ENCODE measurements at places on chromosomes 16 and 17.
A peak's percentile ranks its signal among the peaks of the same experiment; 100 is the strongest.

- DNase-seq: no peak
Observed at GRCh38 chr17:19629449-19629848, 19.1 kb upstream of the ALDH3A2 start.

GRCh38 chr17:538181-538973 lies 176.3 kb downstream of the VPS53 start:
- DNase-seq: no peak

- peak; percentile 17 for DNase-seq
Observed at GRCh38 chr17:48492401-48493298, 38.2 kb downstream of the HOXB1 start.

DNA sequence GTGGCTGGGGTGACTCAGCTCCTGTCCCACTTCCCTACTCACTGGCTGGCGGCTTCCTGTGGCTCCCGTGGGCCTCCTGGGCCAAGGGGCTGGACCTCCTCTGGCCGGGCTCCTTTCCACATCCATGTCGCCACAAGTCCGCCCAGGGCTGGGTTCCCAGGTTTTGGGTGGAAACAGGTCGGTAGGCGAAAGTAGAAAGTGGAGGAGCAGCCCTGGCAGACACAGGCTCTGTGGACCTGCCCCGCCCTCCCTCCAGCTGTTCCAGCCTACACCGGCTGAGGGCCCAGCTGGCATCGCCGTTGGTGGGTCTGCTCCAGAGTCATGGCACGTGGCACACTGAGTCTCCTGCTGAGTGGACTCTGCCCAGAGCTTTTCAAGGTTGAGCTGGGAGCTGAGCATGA lies 28.7 kb downstream of the GSE1 start:
- no peak for DNase-seq

DNA sequence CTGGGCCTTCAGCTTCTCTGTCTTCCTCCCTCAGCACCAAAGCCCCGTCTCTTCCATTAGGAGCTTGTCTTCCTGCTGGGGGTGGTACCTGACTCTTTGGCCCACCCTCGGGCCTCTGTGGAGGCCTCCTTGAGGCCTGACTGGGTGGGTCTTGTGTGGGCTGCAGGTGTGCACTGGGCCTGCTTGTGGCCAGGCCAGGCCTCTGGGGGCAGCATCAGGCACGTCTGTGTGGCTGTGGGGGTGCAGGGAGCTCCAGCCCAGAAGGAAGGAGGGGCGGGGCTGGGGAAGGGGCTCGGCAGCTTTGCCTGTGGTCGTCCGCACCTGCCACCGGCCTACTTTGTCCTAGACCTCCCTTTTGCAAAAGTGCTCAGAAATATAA lies 7.0 kb downstream of the PIGQ start:
- DNase-seq: no peak

DNA sequence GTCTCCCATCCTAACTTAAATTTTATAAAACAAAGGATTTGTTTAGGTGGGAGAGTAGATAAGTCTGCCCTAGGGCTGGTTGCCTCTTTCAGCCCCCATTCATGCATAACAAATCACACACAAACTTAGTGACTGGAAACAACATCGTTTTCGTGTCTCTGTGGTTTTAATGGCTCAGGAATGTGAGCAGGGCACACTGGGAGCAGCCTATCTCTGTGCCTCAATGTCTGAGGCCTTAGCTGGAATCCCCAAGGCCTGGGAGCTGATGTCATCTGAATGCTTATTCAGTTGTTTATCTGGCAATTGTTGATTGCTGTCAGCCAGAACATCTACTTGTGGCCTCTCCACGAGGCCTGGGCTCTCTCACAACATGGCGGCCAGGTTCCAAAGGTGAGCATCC lies 101.9 kb upstream of the HSBP1 start:
- no peak for DNase-seq

DNA sequence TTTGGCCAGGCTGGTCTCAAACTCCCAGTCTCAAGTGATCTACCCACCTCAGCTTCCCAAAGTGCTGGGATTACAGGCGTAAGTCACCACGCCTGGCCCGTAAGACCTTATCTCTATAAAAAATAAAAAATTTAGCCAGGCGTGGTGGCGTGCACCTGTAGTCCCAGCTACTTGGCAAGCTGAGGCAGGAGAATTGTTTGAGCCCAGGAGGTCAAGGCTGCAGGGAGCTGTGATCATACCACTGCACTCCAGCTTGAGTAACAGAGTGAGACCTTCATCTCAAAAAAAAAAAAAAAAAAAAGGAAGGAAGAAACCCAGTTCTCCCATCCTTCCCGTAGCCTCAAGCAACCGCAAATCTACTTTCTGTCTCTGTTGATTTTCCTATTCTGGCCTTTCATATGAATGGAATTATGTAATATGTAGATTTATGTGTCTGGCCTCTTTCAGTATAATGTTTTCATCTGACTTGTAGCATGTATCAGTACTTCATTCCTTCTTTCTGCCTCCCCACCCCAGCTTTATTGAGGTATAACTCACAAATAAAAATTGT lies 11.2 kb downstream of the CASC3 start:
- no peak for DNase-seq
